Activated T-cell treated with anti-CD3 and anti-CD28 coated beads for 1 hour (primary cell): ENCODE measurements at places on chromosomes 4 and X.

GRCh38 chr4:54802336-54802735 lies 144.6 kb downstream of the KIT start:
- no peak for DNase-seq

- no peak for DNase-seq
Measured at GRCh38 chrX:45601052-45601451, 400.4 kb upstream of the DIPK2B start.

DNA sequence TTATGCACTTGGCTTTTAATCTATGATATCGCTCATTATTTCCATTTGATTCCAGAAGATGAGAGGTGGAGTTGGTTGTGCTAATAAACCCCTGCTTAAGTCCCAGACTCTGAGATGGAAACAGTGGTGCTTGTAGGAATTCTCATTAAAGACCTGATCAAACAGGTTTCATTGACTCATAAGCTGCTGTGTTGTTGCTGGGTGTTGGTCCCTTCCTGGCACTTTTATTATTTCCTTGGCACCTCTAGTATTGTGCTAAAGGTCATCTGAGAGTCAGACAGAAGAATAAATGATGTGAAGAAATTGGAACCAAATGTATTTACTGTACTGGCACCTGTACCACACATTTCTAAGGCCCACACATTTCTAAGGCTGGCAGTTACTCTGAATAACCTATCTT lies 544.7 kb upstream of the NR3C2 start:
- DNase-seq = no peak

- no peak for DNase-seq
Measured at GRCh38 chr4:74376888-74377483, 12.0 kb downstream of the EREG start.

DNA sequence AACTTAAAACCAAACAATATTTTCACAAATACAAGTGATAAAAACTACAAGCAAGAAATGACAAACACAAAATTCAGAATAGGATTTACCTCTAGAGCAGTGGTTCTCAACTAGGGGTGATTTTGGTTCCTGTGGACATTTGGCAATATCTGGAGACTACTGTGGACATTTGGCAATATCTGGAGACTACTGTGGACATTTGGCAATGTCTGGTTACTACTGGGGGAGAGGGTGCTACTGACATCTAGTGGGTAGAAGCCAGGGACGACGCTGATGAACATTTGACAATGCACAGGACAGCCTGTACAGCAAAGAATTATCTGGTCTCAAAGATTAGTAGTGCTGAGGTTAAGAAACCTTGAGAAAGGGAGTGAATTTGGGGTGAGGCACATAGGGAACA lies 169.8 kb downstream of the CLCN4 start:
- DNase-seq = no peak

DNA sequence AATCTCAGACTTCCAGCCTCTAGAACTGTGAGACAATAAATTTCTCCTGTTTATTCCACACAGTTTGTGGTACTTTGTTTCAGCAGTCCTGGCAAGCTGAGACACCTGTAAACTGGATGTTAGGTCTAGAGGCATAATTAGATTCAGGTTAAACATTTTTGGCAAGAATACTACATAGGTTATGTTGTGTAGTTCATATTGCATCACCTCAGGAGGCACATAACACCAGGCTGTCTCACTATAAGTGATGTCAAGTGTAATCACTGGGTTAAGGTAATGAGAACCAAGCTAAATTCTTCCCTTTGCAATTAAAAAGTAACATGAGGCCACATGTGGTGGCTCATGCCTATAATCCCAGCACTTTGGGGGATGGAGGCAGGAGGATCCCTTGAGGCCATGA lies 214.2 kb downstream of the ZNF674 start:
- no peak for DNase-seq

DNA sequence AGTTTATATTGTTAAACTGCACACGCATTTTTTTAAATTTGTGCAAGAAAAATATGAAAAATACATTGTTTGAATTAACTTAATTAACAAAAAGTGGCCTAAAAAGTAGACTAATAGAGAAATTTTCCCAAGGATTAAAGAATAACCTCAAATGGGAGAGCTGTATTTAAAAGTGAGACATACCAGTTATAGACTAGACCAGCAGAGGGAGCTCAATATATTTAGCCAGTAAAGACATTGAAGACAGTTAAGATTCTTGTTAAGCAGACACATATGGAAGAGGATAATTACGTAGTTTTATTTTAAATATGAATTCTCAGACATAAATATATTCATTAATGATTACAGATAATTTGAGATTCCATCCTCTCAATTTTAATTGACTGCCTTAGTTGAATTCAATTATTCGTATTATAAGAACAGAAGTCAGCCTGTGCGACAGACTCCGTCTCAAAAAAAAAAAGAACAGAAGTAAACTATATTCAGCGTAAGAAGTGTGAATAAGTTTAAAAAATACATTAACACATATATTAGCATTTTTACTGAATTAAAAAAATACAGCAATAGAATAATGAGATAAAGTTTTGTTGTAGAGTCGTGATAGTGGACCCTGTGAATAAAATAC lies 64.8 kb downstream of the GLRA3 start:
- DNase-seq = no peak

- DNase-seq = no peak
Measured at GRCh38 chrX:130828641-130829040, 74.4 kb downstream of the ENOX2 start.

DNA sequence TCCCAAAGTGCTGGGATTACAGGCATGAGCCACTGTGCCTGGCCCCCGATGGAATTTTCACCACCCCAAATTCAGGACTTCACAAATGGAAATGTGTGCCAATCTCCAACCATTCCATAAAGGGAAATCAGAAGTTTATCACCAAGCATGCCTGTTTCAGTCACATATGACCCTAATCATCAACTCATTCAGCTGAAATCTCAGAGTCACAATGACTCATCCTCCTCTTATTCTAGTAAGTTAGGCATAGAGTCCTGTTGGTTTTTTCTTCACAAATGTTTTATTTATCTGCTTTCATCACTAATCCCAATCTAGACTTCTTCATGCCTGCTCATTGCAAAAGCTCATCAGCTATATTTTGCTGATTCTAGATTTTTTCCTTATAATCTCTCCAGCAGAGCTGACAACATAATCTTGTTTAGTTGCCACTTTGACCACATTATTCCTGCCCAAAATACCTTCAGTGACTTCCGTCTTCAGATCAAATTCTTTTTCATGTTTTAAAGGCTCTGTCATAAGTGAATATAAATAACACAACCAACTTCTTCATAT lies 83.3 kb downstream of the SLC7A11 start:
- no peak for DNase-seq

DNA sequence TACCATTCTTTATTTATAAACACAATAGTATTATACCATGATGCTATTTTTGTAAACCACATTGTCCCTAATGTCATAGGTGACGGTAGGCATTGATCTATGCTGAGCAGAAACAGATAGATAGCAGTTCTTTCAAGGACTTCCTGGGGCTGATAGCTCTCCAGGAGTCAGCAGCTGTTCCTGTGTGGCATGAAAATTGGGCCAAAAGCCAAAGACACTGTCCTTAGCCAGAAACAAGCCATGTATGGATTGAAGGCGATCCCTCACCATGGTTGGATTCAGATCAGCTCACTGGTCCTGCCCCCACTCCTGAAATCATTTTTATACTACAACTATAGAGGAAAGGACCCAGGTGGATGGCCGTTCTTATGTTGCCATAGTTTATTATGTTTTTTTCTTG lies 53.6 kb downstream of the DDX60 start:
- no peak for DNase-seq

DNA sequence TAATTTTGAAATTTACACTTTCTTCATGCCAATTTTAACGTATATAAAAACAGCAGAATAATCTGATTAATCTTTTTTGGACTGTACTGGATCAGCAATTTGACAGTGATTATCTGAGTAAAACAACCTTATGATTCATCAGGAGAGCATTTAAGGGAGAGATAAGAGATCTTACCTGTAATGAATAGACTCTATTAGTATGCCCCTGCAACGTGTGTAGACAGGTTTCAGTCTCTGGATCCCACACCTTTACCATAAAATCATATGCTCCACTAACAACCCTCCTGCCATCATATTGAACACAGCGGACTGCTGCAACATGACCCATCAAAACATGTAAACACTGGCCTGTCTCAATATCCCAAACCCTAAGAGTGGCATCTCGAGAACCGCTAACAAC lies 210.1 kb downstream of the FBXW7 start:
- no peak for DNase-seq

DNA sequence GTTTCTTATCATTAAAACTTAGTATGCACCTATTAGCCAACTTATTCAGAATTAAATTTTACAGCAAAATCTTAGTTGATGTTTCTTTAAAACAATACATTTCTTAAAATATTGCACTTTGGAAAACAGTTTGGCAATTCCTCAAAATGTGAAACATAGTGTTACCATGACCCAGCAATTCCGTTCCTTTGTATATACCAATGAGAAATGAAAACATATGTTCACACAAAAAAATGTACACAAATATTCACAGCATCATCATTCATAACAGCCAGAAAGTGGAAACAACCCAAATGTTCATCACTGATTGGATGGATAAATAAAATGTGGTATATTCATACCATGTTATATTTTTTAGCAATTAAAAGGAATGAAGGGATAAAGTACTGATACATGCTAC lies 50.2 kb downstream of the WDR44 start:
- no peak for DNase-seq

- no peak for DNase-seq
Measured at GRCh38 chr4:160701671-160702070, 1462.1 kb downstream of the FSTL5 start.

DNA sequence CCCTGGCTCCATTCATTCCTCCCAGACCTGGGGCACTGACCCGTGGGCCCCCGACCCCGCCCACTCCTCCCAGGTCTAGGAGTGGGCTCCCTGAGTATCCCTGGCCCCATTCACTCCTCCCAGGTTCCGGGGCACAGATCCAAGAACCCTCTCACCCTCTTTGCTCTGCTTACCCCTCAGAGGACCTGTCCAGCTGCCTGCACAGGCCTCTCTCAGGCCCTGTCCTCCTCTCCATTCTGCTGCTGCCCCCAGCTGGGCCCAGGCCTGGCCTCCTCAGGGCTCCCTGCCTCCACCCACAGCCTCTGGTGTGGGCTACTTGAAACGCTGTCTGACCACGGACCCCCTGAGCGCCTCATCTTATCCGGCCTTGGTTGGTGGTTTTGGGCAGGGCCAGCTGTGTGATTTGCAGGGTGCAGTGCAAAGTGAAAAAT lies 217.7 kb upstream of the PSAPL1 start:
- DNase-seq = no peak

GRCh38 chr4:3329887-3330286 lies 37.1 kb downstream of the RGS12 start:
- no peak for DNase-seq

- no peak for DNase-seq
Measured at GRCh38 chr4:140800666-140801065, 44.5 kb upstream of the TBC1D9 start.

GRCh38 chrX:57573754-57574153 lies 18.1 kb upstream of the ZXDB start:
- DNase-seq = no peak

GRCh38 chr4:37431417-37431743 lies 186.8 kb downstream of the NWD2 start:
- DNase-seq = no peak

GRCh38 chrX:138847930-138848329 lies 136.4 kb upstream of the FGF13 start:
- DNase-seq = no peak

DNA sequence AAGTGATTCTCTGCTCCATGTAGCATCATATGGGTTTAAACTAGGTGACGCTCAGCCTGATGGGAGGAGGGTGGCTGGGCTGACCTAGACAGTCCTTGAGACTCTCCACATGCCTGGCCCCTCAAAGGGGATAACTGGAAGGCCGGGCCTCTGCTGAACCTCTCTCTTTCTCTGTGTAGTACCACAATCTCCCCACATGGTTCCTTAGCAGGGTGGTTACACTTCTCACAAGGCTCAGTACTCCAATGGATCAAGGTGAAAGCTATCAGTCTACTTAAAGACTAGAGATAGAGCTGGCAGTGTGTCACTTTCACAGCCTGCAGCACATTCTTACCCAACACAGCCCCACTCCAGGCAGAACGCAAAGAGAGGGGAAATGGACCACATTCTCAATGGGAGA lies 80.4 kb downstream of the LDB2 start:
- DNase-seq = no peak

GRCh38 chr4:94500685-94501084 lies 48.9 kb downstream of the PDLIM5 start:
- no peak for DNase-seq

DNA sequence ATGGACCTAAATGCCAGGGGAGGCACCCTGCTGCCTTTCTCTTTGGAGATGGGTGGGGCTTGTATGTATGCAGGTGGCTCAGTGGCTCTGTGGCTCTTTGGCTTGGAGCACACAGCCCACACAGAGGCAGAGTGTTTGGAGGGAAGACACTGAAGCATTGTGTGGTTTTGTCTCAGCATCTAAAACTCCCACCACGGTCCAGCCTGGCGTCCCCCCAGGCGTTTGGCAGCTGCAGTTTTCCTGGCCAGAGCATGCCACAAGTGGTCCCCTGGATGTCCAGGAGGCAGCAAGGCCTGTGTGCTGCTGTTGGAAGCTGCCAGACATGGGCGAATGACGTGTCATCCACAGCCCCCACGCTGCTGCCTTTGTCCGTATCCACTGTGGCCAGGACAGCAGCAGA lies 32.2 kb upstream of the PSAPL1 start:
- no peak for DNase-seq

DNA sequence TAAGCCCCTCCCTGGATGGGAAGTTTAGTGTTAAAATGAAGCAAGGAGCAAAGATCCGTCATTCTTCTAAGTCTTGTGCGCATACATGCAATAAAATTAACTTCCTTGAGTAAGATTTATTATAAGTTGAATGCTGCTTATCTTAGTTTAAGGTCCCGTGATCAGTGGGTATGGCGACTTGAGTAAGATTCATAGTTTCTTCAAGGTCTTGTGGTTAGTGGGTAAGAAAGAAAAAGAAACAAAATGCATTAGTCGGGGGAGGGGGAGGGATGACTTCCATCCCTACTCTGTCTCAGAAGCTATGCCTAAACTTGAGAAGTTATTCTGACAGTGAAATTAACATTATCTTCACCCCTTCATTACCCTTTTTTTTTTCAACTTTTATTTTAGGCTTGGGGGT lies 127.3 kb upstream of the MAGEB16 start:
- DNase-seq = no peak

DNA sequence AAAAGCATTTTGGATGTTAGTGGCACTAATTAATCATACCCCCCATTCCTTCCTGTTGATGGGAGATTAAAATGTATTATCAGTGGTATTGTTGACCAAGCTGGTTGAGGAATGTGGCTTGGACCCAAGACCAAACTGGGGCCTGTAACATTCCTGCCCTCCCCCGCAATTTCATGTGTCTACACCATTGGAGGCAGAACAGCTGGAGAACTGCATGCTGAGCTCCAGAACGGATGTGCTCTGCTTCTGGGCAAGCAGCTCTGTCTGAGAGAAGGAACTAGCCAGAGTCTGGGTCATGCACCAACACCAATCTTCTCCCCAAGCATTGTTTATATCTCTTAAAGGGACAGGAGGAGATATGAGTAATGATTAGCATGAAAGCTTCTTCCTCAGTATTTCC lies 185.5 kb downstream of the CEP135 start:
- no peak for DNase-seq
